ENCODE measurements at places on chromosomes 12 and 14.
A peak's percentile ranks its signal among the peaks of the same experiment; 100 is the strongest.

- DNase-seq: no peak
These were observed 46.3 kb downstream of the TTC8 start for GRCh38 chr14:88870777-88871176.

DNA sequence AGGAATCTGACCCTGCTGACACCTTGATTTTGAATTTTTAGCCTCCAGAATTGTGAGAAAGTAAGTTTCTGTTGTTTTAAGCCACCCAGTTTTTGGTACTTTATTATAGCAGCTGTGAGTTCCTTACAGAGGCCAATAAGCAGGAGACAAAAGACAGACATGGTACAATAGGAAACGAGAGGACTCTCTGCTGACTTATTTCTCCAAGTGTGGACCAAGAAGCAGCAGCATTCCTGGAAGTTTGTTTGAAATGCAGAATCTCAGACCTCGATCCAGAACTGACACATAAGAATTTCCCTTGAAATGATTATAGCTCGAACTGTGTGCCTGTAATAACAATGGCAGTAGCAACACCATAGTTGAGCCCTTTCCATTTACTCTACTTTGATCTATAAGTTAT lies 31.9 kb upstream of the LUM start:
- no peak for DNase-seq

GRCh38 chr12:63967358-63968145 lies 123.1 kb downstream of the SRGAP1 start:
- DNase-seq: no peak

DNA sequence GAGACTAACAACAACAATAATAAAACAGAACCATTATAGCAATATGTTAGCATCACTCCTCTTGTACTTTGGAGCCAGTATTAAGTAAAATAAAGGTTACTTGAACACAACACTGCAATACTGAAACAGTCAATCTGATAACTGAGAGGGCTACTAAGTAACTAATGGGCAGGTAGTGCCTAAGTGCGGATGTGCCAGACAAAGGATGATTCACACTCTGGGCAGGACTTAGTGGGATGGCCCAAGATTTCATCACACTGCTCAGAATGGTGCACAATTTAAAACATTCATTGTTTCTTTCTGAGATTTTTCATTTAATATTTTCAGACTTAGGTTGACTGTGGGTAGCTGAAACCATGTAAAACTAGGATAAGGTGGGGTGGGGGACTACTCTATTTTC lies 131.9 kb upstream of the CAND1 start:
- DNase-seq: no peak

DNA sequence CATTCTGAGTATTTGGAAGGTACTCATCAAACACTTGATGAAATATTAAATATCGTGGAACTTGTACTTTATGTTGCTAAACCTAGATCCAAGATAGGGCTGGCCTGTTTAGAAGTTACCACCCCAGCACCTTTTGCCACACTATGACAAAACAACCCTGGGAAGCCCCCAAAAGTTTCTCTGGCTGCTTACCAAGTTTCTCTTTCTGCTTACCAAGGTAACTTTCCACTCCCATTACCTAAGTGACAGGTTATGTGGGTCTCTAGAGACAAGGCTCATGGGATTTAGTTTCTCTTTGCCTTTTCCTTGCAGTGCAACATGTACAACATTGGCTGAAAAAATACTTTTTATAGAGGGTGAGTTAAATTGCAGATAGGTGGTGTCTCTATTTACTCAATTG lies 28.9 kb upstream of the PPM1A start:
- DNase-seq: peak; percentile 43

- DNase-seq: no peak
These were observed 34.1 kb upstream of the CPM start for GRCh38 chr12:68967046-68967445.

DNA sequence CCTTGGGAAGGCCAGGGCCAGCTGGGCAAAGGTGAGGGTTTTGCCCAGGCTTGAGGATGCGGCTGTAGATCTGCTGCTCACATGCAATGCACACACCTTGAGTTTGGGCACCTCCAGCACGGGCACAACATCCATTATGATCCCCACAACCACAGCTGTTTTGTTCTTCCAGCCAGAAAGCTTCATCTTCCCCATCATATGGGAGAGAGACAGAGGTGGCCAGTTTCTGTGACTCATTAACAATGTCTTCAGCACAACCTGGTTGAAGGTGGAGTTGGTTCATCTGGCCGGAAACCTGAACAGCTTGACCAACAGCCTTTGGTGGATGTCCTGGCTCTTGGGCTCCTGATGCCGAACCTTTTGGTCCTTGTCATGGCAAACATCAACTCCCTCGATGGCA lies 163.7 kb upstream of the CCND2 start:
- no peak for DNase-seq
